ENCODE measurements at places on chromosomes 1 and 21.
A peak's percentile ranks its signal among the peaks of the same experiment; 100 is the strongest.

DNA sequence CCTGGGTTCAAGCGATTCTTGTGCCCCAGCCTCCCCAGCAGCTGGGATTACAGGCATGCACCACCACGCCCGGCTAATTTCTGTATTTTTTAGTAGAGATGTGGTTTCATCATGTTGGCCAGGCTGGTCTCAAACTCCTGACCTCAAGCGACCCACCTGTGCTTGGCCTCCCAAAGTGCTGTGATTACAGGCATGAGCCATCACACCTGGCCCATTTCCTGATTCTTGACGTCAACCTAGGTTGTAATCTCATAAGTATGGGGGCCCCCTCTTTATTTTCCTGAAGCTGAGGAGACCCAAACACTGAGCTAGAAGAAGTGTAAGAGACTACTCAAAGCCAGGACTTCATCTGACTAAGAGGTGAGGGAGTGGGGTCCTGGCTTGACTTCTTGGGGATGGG is 21.8 kb downstream of the SLC9A1 start:
- no peak for DNase-seq

GRCh38 chr1:173861731-173862145 is 6.1 kb downstream of the GAS5 start:
- peak; percentile 17 for DNase-seq

DNA sequence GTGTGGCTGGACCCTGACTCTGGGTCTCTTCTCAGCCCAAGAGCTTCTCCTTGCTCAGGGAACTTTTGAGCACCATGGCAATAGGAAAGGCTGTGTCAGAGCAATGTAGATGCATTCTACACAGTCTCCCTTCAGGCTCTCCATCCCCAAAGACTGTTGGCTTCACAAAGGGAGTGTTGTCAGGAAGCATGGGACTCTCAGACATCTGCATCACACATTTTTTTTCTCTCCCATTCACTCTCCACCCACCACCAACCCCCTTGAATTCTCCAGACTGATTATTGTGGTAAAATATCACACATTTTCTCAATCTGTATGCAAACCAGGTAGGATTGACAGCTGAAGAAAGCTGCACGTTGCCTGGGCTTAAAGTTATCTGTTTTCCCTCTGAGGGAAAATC is 105.4 kb upstream of the WARS2 start:
- no peak for DNase-seq

- DNase-seq = no peak
Observed at GRCh38 chr1:200546577-200546976, 74.0 kb downstream of the KIF14 start.

GRCh38 chr1:35454176-35454575 is 103.0 kb downstream of the KIAA0319L start:
- DNase-seq = no peak

GRCh38 chr1:166844791-166845190 is 5.5 kb downstream of the POGK start:
- no peak for DNase-seq

DNA sequence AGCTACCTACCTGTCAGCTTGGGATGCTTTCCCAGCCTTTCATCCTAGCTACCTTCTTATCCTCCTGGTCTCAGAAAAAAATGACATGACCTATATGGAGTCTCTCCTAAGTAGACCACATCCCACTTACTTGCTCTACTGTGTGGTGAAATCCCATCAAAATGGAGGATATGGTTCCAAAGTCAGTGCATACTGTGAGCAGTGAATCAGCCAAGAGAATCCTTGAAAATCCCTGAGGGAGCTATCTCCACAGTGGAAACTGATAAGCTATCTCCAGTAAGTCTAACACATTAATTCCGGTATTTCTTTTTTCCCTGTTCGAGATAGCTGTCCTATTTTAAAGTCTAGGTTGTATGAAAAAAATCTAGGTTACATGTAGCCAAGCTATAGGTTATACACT is 189.7 kb downstream of the FGGY start:
- DNase-seq = no peak

DNA sequence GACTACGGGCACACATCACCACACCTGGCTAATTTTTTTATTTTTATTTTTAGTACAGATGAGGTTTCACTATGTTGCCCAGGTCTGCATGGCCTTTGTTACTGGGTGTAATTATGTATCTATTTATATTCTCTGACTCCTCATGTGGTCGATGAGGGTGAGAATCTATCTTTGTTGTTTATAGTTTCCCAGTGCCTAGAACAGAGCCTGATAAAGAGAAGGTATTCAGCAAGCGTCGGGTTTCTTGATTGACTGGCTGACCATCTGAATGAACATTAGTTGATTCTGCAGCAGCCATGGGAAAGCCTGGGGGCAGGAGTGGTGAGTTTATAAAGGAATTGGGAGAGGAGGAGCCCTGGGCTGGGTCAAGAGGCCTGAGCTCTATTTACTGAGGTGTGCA is 28.5 kb downstream of the SERINC2 start:
- DNase-seq = no peak

- DNase-seq = no peak
Observed at GRCh38 chr1:37274486-37274885, 199.9 kb upstream of the ZC3H12A start.

DNA sequence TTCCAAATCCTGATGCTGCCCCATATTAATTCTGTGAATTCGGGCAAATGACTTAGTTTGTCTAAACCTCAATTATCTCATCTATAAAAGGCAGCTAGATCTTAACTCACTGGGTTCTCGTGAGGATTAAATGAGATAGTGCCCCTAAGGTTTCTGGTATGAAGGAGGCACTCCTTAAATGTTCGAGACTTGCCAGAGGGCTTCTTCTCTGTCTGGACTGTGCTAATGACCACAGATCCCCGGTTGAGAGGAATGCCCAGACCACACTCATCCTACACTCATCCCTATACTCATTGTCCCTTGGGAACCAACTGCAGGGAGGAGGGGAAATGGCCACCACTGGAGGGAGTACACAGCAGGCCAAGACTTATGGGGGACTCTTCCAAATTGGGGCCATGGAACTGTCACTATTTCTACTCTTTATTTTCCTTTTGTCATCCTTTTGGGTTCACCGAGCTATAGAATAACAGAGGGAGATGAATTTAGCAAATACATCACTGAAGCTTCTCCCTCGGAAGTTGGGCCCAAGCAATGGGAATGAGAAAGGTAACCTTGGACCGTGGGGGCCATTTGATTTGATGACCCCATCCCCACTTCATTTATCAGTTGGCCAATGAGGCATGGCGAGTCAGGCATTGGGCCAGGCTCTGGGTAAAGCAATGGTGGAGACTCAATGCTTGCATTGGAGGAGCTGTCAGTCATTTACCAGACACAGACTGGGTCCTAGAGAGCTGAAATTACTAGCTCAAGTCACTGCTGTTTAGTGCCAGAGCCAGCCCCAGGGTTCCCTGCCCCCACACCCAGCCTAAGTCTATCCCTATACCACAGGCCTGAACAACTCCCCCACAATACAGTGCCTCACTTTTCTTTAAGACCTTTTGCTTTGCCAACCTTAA is 5.1 kb downstream of the ATF3 start:
- DNase-seq = no peak

GRCh38 chr1:173400387-173400995 is 76.6 kb upstream of the PRDX6 start:
- no peak for DNase-seq

GRCh38 chr1:3456449-3456963 is 2.0 kb downstream of the ARHGEF16 start:
- DNase-seq = no peak

DNA sequence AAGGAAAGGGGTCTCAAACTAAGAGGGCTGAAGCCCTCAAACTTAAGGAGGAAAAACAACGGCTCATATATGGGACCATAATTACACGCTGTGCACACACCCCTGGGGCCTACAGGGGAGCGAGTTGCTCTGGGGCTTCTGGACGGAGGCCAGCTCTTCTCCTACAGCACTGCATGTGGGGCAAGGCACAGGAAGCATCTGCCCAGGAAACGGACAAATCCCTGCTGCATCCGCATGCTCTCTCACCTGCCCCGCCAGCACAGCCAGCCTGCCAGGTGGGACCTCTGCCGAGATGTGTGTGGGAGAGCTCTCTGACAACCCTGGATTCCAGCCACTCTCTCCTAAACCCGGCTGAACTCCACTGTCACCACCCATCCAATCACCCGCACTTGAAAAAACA is 54.1 kb downstream of the MRPL37 start:
- no peak for DNase-seq

- DNase-seq = no peak
Observed at GRCh38 chr1:202834771-202835547, 24.2 kb downstream of the PCAT6 start.

- DNase-seq = no peak
Observed at GRCh38 chr21:28418726-28419514, 573.8 kb downstream of the LTN1 start.
